ENCODE measurements at places on chromosomes 3 and 15. TPM values are rescaled to one million over a fixed set of nuclear protein-coding genes. Genes with fewer than 3 reads are reported as not detected.

SCAANT1 gene
- total RNA-seq: not detected

GOLGA8T gene
- 0.19 TPM for total RNA-seq

HESX1 gene
- total RNA-seq: 2.0 TPM

TRIM71 gene
- total RNA-seq: 0.09 TPM

POLR2M gene
- total RNA-seq: 70.6 TPM

SLC30A4 gene
- total RNA-seq: 1.2 TPM

KLHL40 gene
- total RNA-seq: 0.14 TPM

PCSK6 gene
- 10.5 TPM for total RNA-seq

TRAT1 gene
- total RNA-seq: 125 TPM

Data from thymus (tissue), 14 donors.